ENCODE measurements at places on chromosomes 3 and 15. TPM values are rescaled to one million over a fixed set of nuclear protein-coding genes. Genes with fewer than 3 reads are reported as not detected.

- peak; percentile 79 for DNase-seq
These were observed 799 bp downstream of the ABI3BP start for GRCh38 chr3:100992231-100993012.

- no peak for DNase-seq
These were observed 46.6 kb downstream of the EPHB3 start for GRCh38 chr3:184608209-184608608.

DNA sequence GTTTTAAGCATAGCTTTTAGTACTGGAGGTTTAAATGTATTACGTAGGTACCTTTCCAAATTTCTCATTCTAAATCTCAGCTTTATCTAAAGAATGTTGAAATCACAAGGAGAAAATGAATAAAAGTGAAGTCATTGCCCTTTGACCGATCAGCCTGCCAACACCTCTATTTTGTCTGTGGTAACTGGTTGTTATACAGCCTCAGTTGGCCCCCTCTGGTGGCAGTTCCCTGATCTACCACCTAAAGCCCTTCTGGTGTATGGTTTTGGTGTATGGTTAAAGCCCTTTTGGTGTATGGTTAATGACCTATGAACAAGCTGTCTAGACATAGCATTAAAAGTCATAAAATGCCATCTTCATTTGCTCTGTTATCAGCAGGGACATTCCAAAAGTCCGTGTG is 378.2 kb upstream of the AZI2 start:
- no peak for DNase-seq

- no peak for DNase-seq
These were observed 82.1 kb downstream of the NEK10 start for GRCh38 chr3:27287052-27287451.

- DNase-seq, result no peak
These were observed 89.1 kb downstream of the BCHE start for GRCh38 chr3:165748094-165748493.

GRCh38 chr3:11005686-11006256 is 13.2 kb downstream of the SLC6A1 start:
- no peak for DNase-seq

DNA sequence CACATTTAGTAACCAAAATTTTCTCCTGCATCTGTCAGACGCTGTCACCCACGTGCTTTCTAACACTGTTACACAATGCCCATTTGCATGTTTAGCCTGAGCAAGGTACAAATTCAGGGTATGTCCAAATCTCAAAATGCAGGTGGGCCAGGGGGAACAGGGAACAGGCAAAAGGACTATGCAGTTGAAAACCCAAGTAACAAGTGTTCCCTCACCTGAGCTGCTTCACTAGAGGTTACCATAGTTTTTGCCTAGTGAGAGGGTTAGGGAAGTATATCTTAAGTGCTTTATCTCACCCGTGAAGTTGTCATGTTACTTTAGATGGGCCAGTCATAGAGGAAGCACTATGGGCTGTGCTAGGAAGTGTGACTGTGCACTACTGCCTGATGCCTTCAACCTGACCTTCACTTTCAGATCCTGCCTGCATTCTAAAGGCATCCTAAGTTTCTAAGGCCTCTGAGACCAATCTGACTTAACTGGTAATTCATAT is 6.0 kb upstream of the TMEM87A start:
- no peak for DNase-seq

- no peak for DNase-seq
These were observed 13.0 kb downstream of the P2RY12 start for GRCh38 chr3:151371526-151371925.

DNA sequence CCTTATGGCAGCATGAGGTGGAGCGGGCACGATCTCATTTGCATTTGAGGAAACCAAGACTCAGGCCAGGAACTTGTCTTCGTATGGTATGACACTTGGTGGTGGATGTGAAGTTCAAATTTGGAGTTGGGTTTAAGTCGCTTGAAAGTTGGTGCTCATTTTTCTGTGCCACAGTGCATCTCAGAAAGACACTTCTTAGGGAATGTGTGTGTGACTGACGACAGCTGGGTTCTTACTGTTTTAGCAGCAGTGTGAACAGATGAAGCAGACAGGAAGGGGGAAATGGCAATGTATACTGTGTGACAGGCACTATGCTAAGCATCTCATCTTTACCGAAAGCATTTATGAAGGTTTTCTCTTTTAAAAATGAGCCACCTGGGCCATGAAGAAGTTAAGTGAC is 75.4 kb downstream of the SEC22A start:
- DNase-seq, result no peak

DNA sequence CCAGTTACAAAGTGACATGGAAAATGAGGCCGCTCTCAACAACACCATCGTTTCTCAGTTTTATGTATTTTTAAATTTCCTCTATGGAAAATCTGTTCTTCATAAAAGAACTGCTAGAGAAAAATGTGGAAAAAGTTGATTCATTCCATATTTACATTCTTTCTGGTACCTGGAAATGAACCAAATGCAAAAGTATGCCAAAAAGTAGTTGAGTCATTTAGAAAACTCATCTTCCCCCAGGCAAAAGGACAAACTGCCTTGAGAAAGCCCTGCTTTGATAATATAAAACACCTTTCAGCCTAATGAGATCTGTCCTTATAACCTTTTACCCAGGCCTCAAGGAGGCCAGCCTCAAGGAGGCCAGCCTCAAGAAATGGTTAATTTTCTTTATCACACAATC is 283.0 kb upstream of the VEPH1 start:
- DNase-seq, result peak; percentile 83

GRCh38 chr3:30225021-30225420 is 381.4 kb upstream of the TGFBR2 start:
- no peak for DNase-seq

DNA sequence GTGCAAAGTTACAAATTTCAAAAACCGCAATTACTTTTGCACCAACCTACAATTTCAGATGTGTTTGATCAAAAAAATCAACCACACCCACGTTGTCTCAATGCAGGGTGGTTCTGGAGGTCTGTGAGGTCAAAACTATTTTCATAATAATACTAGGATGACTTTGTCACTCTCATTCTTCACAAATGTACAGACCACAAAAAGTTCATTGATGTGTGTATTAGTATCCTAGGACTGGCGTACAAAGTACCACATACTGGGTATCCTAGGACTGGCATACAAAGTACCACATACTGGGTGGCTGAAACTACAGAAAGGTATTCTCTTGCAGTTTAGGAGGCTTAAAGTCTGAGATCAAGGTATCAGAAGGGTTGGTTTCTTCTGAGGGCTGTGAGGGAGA is 13.0 kb downstream of the SUCLG2 start:
- no peak for DNase-seq

- no peak for DNase-seq
These were observed 8.5 kb upstream of the HACD2 start for GRCh38 chr3:123593381-123593780.

DNA sequence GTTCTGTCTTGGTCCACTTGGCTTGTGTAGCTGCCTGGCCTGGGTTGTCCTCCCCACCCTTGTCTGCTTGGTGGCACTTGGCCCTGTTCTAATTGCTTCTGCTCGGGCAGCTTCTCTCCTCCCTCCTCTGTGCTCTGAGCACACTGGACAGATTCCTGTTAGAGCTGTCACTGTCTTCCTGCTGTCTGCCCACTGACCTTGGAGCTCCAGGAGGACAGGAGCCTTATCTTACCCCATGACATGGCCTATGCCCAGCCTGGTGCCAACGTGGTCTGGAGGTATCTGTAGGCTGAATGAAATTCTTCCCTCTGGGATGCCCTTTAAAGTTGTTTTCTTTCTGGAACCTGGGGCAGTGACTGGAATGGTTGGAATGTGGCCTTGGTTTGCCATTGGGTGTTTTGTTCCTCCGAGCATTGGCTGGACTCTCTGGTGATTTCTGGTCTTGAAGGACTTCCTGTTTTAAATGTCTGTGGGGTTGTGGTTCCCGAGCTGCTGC is 94.1 kb downstream of the FAM43A start:
- no peak for DNase-seq

GRCh38 chr15:83064859-83065258 is 2.2 kb downstream of the BTBD1 start:
- no peak for DNase-seq

- no peak for DNase-seq
These were observed 298.1 kb upstream of the NECTIN3 start for GRCh38 chr3:110773413-110773954.

- no peak for DNase-seq
These were observed 33.1 kb downstream of the PRR20G start for GRCh38 chr3:127254730-127255129.

GRCh38 chr15:67564968-67565345 is 22.5 kb downstream of the MAP2K5 start:
- DNase-seq, result no peak

DNA sequence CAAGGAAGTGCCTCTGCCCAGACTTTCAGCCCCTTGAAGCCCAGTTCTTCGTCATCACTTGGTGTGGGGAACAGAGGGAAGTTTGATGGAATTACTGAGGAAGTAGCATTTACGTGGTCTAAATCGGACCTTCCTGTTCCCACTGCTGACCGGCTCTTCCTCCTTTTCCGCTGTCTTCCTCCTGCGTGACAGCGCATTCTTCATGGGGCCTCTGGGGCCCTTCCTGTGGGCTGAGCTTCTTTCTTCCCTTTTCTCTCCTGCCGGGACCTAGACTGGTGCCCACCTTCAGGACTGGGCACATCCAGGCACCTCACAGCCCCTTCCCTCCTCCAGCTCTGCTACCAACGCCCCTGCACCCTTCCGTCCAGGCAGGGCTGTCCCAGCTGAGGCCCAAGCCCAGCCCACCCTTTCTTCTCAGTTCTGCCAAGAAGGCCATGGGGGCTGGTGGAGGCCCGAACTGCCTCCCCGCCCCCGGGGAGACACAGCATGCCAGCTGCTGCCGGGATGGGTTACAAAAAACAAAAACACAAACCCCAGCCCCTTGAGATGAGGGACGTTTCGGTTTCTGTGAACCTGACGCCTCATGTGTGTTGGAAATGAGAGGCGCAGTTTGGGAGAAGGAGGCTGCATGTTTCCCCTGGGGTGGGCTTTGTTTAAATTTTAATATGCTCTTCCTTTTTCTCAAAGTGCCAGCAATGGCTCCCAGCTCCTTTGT is 19.1 kb downstream of the ZNF710 start:
- DNase-seq, result no peak

DNA sequence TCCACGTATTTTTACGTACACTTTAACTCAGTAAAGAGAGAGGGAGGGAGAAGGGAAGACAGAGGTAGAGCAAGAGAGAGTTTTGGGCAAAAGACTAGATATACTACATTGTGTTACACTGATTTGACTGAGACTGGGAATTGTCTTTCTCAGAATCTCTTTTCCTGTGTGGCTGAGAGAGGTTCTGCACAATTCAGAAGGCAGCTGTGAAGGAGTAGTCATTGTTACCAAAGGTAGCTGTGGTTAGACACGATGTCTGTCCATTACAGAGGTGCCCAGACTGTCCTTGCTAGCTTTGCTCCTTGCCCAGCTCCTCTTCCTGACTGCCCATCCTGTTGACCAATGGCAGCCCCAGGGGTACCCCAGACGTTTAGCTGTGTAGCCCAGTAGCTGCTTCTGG is 577.5 kb upstream of the CBLB start:
- DNase-seq, result no peak

GRCh38 chr3:110625201-110625747 is 446.3 kb upstream of the NECTIN3 start:
- DNase-seq, result no peak

- no peak for DNase-seq
These were observed 20.6 kb upstream of the TRANK1 start for GRCh38 chr3:36965440-36965839.

GRCh38 chr3:128285967-128286321 is 132.7 kb downstream of the EEFSEC start:
- no peak for DNase-seq

- no peak for DNase-seq
These were observed 415.9 kb upstream of the KCNMB2 start for GRCh38 chr3:178120367-178120766.

- DNase-seq, result no peak
These were observed 6.6 kb downstream of the CBLB start for GRCh38 chr3:105862217-105862616.

DNA sequence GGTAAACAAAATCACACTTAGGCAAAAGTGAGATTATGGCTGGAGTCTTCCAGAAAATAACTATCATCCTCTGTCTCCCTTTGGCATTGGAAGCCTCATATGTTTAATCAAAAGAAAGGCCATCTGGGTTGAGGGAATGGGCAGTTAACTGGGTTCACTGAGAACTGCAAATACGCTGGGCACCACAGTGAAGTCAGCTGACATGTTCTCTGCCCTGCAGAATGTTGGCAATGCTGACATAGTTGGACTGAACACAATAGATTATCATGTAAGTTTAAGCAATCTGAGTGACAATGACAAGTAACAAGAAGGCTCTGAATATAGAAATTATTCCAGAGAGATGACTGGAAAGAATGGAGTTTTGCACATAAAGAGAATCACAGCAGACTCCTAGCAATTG is 43.8 kb upstream of the SLC25A26 start:
- DNase-seq, result no peak

- DNase-seq, result no peak
These were observed 5.6 kb upstream of the ARL8B start for GRCh38 chr3:5116538-5116937.

GRCh38 chr3:152849996-152850578 is 15.2 kb downstream of the P2RY1 start:
- DNase-seq, result no peak

DNA sequence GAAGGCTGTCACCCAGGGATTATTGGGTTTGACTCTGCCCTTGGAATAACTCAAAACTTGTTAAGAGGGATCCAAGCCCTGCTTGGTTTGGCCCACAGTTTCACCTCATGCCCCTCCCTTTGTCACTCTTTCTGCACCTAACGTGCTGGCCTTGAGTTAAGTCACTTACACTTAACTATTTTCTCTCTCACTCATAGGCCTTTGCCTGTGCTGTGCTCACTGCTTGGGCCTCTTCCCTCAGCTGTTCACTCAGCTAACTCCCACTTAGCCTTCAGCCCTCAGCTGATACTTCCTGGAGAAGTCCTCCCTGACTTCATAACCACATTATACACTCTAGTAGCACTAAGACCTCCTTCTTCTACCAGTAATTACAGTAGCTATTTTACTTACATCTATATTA is 133.3 kb downstream of the CMSS1 start:
- DNase-seq, result no peak

GRCh38 chr3:11600501-11601282 is 43.0 kb downstream of the VGLL4 start:
- DNase-seq, result no peak

- peak; percentile 34 for DNase-seq
These were observed 10.6 kb upstream of the KIF23 start for GRCh38 chr15:69403594-69403993.

LRRC49 gene
- 5.9 TPM for polyA plus RNA-seq

FILIP1L gene
- polyA plus RNA-seq, result 42.3 TPM

GOLGA8G gene
- polyA plus RNA-seq, result not detected

CD86 gene
- 5.2 TPM for polyA plus RNA-seq

FETUB gene
- polyA plus RNA-seq, result not detected

SLC38A3 gene
- 3.3 TPM for polyA plus RNA-seq

WDR49 gene
- not detected for polyA plus RNA-seq

CCDC174 gene
- polyA plus RNA-seq, result 20.1 TPM

PLA1A gene
- 0.27 TPM for polyA plus RNA-seq

TBL1XR1 gene
- 74.9 TPM for polyA plus RNA-seq

TOPAZ1 gene
- not detected for polyA plus RNA-seq

UNC13C gene
- 4.8 TPM for polyA plus RNA-seq

CCR8 gene
- not detected for polyA plus RNA-seq

EXD1 gene
- 0.12 TPM for polyA plus RNA-seq

FEZF2 gene
- polyA plus RNA-seq, result not detected

MKRN2OS gene
- polyA plus RNA-seq, result 0.70 TPM

PHLDB2 gene
- 50.5 TPM for polyA plus RNA-seq

POC1A gene
- polyA plus RNA-seq, result 4.2 TPM

Data from hindlimb muscle (tissue), 1 donor.